Effector memory CD4-positive, alpha-beta T cell (primary cell): ENCODE measurements at places on chromosomes 4 and X.

DNA sequence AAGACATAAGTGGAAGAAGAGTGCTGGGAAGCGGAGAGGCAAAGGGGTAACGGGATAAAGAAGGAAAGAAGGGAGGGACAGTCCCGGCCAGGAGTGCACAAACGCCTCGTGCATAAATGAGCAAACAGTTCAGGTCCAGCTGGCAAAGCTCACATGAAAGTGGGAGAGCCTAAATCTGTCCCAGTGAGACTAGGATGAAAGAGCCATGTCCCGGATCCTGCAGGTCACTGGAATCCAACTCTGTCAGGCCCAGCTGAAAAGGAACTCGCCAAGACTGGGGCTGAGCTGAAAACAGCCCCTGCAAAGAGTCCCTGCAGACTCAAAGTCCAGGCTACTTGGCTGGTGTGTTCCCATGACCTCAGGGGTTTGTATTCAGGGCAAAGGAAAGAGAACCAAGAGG lies 38.0 kb upstream of the CRMP1 start:
- no peak for DNase-seq

DNA sequence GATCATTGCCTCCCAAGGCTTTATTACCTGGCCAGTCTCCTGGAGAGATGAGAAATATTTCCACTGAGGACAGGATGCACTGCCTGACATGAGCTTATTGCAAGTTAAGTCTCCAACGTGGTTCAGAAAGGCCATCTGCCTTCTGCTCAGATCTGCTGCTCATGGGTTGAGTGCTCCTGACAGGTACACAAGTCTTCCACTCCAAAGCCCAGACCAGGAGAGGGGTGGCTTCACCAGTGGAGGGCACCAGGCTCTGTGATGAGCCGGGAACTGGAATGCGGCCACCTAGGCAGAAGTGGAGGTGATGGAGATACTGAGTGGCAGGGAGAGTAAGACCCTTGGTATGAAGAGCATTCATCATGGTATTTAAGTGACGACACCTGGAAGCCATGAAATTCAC lies 79.5 kb upstream of the IRF2 start:
- no peak for DNase-seq

DNA sequence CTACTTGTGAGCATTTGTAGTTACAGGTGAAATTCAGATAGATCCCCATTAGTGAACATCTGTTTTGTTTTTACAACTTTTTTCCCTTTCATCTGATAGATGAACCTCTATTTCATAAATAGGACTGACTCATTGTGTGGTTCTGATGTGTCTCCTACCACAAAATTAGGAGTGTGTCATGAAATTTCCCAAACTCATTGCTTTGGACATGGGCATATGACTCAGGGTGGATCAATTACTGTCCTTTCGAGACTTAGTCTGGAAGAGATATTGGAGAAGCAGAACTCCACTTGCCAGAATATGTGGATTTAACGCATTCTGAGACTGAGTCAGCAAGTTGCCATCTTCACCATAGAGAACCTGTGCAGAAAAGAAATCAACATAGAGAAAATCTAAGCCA lies 53.5 kb upstream of the PCDH10 start:
- no peak for DNase-seq

DNA sequence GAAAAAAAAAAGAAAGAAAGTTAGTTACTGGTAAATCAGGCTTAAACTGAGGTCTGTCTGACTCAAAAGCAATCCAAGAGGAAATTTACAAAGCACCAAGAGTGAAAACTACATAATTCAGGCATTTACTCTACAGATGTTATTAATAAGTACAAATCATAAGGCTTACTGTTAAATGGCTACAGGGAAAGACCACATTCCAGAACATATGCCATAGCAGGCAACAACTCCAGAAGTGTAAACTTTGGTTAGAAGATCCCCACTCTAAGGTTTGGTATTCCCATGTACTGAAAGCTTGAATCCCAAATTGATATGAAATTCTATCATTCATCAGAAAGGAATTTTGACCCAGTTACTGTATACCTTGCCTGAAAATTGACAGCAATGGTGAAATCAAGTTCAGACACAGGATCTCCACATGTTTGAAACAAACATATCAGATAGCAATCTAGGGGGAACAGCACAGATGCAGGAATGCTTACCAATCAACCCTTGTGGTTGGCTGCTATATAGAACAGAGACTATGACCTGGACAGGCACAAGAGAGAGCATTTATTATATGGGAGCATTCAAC lies 6.6 kb downstream of the USP26 start:
- no peak for DNase-seq

- no peak for DNase-seq
These were observed 419.6 kb upstream of the RASGEF1B start for GRCh38 chr4:81891005-81891996.

DNA sequence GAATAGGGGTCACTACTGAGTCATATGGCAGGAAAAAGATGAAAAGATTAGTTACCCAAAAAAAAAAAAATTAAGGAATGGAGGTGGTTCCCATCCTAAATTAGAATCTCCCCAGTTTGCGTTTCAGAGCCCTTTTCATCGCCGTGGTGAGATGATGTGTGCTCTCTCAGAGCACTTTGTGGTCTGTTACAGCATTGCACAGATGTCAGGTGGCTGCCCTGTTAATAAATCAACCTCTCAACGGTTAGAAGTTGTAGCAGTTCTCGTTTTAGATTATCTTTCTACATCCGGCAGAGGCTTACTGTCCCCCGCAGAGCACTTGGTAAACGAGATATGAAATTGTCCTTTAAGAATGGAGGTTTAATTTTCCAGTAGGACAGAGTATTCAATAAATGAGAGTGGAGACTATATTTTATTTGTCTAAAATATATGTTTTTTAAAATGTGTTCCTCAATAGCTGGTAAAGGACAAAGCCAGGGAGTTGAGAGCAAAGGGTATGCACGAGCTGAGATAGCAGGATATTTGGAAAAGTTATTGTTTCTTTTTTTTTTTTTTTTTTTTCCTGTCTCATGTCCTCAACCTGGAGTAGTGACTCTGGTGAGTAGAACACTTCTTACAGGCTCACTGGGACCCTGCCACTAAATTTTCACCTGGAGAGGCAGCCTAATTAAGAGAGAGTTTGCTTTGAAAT lies 26.9 kb downstream of the AFF1 start:
- no peak for DNase-seq

DNA sequence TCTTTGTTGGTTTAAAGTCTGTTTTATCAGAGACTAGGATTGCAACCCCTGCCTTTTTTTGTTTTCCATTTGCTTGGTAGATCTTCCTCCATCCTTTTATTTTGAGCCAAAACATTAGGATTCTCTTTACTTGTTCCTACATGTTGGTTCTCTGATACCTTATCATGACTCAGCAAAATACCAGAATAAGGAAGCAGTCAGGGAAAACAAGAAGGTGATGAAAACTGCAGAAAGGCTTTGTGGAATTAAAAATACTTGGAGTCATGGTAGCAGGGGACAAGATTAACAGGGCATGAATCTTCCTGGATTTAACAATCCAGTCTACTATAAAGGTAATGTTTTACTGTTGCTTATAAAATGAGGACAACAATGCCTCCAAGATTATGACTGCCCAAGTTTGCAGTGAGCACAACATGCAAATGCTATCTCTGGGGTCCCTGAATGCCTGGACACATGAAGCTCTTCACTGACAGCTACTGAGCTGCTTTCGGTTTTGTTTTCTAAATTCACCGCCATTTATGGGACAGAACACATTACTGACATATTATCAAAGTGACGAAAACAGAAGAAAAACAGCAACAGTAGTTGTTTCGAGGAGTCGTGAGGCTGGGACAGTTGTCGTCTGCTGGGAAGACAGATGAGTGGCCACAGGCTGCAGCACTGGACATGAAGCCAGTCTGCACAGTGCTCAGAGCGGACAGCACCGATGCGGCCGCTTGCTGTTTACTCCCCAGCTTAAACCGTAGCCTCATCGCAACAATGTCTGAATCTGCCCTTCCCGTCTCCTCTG lies 174.5 kb upstream of the DKK2 start:
- DNase-seq = no peak

DNA sequence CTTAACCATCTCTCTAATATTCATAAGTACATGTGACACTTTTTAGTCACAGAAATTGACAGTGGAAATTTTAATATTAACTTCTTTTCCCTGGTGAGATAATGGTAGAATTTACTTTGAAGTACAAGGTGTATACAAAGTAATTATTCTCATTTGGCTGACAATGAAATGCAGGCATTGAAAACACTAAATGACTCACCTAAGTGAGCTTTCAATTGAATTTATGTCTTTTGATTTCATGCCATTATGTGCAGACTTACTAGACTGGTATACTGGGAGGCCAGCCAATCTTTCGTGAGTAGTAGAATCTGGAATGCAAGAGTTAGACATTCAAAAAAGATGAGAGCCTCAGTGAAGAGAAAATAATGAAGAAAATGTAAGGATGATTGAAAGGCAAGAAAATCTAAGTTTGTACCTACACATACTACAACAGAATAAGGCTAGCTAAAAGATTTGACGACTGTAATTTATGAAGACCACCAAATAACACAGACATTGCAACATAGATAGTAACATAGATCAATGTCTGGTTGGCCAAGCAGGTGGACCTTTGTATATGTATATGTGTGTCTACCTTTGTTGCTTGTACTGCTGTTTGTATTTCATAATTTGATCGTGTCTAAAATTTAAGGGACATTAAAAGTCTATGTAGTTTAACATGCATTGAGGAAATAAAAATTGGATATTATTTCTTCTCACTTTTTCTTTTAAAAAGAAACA lies 459.7 kb downstream of the IL15 start:
- DNase-seq = no peak

DNA sequence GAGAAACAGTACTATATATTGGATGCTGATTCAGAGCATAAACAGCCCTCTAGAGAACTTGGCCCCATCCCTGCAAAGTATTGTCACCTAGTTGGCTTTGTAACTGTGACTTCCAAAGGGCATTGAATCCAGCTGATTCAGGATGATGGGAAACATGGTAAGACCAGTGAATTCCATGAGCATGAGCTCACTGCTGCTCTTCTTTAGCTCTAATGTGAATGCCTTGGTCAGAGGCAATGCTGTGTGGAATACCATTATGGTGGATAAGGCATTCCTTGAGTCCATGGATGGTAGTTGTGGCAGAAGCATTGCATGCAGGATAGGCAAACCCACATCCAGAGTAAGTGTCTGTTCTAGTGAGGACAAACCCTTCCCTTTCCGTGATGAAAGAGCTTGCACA lies 365.6 kb upstream of the EDA2R start:
- DNase-seq = no peak
